ENCODE measurements at places on chromosomes 3 and 15.
A peak's percentile ranks its signal among the peaks of the same experiment; 100 is the strongest.

- no peak for DNase-seq
Observed at GRCh38 chr3:187498211-187498724, 130.1 kb downstream of the RTP4 start.

DNA sequence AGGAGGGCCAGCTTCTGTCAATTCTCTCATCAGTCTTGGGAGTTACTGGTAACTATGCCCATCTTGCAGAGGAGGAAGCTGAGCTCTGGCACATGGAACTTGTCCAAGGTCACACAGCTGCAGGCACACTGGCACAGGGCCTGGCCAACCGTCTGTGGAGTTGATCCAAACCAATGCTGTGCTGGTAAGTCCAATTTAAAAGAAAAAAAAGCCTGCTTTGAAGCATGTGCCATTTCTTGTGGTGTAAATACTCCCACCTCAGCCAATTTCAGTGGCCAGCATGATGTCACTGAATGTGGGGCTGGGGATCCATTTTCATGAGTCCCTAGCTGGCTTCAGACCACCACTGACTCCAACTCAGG is 83.4 kb downstream of the CHSY1 start:
- DNase-seq = no peak

- DNase-seq = no peak
Observed at GRCh38 chr3:8201886-8202285, 299.7 kb upstream of the LMCD1 start.

DNA sequence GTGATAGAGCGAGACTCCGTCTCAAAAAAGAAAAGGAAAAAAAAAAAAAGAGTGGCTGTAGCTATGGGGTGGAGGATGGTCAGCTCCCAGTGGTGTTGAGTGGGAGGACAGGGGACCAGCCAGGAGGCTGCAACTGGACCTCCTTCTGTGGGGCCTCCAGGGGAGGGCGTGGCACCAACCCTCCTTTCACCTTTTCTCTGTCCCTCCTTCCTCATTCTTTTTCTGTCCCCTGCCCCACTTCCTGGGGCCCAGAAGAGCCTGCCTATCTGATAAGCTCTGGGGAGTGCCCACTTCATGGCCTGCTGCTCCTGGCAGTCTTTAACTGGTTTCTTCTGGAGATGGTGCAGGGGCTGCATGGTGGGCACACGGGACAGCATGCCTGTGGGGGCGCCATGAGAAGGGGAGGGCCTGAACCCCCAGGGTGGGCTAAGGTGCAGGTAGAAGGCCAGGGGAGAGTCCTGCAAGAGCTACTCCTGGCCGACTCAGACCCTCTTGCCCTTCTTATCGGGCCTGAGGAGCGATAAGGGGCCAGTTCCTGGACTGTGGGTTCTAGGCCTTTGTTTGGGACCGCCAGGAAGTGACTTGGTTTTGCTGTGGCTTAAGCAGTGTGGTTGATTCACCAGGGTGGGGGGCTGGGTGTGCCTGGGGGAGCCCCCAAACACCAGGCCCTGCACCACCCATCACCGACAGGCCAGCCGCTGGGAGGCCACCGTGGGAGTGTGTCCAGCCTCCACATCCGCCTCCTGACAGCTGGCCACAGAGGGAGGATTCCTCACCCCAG is 49.4 kb upstream of the FLNB start:
- no peak for DNase-seq

DNA sequence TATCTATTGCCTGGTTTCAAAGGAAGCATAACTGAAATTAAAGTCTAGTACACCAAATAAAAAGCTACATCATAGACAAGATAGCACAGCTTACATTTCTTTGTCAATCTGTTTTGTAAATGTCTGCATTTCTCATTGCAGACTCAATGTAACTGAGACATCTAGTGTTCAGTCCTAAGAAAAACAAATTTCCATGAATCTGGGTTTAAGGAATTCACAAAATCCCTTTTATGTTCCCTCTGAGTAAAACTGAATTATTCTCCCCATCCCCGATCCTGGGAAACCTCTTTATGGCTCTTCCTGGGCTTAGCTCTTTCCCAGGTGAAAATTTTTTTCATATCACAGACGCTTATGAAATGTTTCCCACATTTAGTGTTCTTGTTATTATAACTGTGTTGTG is 21.6 kb upstream of the RASA2 start:
- no peak for DNase-seq

DNA sequence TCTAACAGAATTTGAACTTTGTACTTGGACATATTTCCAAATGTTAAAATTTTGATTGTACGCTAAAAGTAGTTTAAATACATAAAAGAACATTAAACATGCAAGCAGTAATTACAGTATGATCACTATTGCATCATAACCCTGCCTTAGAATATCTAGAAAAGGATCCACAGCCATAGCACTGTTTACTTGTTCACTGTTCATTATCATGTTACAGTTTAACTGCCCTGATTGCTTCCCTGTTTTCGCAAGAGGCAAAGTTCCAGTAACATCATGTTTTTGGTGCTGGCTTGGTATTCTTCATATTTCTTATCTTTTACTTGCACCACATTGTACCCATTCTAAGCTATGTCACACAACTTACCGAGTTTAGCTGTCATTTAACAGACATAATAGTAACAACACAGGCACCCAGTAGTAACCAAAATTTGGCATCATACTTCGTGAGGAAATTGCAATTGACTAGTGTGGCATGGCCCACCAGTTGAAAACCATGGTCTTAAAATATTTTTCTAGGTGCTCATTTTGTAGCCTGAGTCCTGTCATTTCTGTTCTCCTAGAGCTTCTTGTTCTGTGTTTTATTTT is 13.3 kb upstream of the TMEM87A start:
- no peak for DNase-seq

- DNase-seq = no peak
Observed at GRCh38 chr15:34986771-34987480, 1.2 kb downstream of the ZNF770 start.

GRCh38 chr15:40471105-40471807 is 472 bp downstream of the CHST14 start:
- DNase-seq = peak; percentile 11

- DNase-seq = no peak
Observed at GRCh38 chr3:186132487-186132886, 23.6 kb upstream of the ETV5 start.

GRCh38 chr15:100570275-100570674 is 31.7 kb downstream of the LINS1 start:
- no peak for DNase-seq

GRCh38 chr3:135905058-135905724 is 60.3 kb upstream of the PPP2R3A start:
- no peak for DNase-seq

- DNase-seq = no peak
Observed at GRCh38 chr3:17759901-17760300, 17.5 kb upstream of the TBC1D5 start.

DNA sequence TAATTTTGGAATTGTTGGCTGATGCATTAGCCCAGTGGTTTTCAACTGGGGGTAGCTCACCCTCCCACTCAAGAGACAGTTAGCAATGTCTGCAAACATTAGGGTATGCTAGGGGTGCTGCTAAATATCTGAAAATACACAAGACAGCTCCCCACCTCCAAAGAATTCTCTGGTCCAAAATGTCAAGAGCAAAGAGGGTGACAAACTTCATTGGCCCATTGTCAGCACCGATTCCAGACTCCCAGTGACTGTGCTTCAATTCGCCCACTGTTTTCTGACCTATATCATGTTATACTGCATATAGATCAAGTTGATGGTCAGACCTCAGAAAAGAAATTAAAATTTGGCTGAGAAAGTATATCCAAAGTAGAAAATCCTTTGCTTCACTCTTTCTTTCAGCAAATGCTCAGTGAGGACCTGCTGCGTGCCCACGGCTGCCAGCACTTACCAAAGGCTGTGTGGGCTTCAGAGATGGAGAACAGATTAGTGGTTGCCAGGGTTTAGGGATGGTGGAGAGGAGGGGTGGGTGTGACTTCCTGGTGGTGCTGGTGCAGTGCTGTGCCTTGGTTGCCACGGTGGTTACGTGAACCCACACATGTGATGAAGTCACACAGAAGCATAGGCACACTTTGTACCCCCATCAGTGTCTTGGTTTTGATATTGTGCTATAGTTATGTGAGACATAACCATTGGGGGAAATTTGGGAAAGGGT is 204.0 kb downstream of the PLCL2 start:
- DNase-seq = no peak

DNA sequence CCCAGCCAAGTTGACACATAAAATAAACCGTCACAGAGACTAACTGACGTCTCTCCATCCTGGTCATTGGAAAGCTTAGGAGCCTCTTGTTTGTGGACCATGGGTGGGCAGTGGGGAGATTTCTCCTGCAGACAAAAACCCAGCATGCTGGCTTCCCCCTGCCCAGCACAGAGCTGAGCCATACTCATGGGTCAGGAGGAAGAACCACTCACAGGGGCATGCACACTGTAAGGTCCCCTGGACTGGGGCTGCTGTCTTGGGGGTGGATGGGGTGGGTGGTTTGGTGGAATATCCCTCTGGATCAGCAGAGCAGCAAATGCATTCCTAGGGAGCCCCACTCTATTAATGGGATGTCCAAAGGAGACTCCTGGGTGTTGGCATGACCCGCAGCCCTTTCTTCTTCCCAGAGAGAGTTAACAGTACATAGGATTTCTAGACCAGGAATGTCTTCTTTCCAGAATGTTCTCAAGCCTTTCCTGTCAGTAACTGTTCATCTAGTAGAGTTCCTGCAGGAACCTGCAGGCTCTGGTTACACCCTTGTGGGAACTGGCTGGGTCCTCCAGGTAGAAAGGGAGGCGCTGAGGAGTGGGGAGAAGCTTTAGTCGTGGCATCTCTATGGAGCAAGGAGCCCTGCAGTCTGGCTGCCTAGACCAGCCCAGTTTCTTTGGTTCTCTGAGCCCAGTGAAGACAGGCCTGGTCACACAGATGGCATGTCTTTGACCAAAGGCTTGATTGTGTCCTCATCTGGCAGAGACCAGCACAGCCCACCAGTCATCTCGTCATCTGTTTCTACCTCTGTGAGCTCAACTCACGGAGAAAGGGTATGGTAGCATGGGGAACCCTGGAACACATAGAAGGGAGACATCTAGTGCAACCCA is 73.4 kb upstream of the PRR23C start:
- DNase-seq = no peak

GRCh38 chr3:169613895-169614294 is 49.6 kb downstream of the MECOM start:
- no peak for DNase-seq

DNA sequence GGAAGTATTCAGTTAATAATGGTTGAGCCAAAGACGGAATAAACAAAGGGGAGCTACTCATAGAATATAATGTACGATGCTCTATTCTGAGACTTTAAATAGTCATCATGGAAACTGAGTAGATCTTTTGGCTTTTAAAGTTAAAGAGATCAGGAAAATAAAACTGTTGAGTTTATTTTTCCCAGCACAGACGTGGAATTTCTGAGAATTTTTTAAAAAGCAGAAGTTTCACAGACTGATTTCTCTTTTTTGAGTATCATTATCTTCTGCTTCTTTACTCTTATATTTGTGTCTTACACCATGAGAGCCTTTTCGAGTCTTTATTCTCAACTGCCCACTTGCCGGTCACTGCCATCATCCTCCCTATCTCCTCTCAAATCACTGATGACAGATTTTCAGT is 13.2 kb downstream of the P2RY14 start:
- no peak for DNase-seq

GRCh38 chr15:58495891-58496408 is 64.2 kb downstream of the LIPC start:
- DNase-seq = no peak

GRCh38 chr3:53102601-53103147 is 27.6 kb downstream of the RFT1 start:
- no peak for DNase-seq

GRCh38 chr15:74663303-74664027 is 32.4 kb downstream of the EDC3 start:
- DNase-seq = no peak

GRCh38 chr3:60890226-60890625 is 361.0 kb downstream of the FHIT start:
- no peak for DNase-seq

DNA sequence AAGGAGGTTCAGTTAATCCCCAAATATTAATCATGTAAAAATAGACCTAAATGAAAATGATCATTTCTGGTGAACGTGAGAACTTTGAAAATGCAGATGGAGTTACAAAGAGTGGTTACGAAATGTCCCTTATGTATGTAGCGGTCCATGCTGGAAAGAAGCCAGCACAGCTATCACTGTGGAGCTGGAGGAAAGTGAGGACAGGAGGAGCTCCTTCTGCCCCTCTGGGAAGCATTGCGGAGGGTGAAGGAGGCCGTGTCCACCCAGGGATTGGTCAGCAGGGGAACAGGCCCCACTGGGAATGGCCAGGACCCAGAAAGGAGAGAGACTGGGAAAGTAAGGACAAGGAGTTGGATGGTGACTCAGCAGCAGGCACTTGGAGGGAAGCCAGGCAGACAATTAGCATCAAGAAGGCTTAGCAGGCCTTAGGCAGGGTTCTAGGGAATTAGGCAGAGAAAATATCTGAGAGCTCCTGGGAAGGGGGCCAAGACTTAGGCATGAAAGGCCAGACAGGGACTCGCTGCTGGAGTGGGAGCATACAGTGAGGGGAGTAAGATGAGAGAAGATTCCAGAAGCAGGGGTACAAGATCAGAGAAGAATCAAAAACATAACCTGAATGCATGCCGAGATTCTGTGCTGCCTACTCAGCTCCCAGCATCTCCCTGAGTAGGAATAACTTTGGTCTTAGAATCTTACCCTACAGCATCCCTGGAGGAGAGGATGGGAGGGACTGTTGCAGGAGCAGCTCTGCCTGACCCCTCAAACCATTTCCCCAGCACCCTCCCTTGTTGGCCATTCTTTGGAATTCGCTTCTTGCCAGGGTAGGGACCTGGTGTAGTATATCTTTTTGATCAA is 171.0 kb upstream of the UMPS start:
- DNase-seq = no peak

DNA sequence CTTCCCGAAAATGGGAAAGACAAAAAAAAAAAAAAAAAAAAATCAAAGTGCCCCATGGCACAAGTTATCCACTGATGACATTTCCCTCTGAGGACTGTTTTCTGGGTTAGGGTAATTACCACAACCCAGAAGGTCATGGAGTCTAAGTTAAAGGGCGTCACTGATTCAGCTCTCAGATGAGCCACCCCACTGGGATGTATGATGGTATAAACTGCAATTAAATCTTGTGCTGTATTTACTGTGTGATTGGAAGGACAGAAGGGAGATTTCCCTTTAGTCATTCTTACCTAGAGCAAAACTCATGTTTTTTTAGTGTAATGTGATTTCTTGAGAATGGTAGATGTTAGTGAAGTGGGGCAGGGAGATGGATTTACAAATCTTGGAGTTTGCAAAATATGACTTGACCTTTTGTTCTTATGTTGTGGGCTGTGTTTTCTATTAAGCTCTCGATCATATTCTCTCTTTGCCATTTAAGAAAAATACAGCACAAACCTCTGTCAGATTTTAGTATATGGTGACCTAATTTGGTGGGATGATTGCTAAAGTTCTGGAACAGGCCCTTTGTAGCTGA is 244.2 kb downstream of the PTPRG start:
- DNase-seq = no peak

DNA sequence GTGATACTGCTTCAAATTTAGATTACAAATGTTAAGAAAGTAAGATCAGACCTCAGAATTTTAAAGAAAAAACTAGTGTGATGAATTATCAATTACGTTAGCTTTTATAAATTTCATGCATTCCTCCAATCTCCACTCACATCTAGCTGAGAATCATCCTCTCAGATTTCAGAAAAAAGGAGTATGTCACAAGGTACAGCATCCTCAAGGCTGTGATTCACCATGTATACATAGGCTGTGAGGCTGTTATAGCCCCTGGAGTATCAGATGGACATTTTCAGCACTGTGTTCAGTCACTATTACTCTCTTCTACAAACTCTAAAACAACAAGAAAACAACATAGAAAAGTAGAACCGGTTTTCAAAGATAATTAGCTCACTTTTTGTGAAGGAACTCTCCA is 214.4 kb downstream of the PCCB start:
- DNase-seq = no peak

All from stimulated activated CD8-positive, alpha-beta memory T cell treated with anti-CD3 and anti-CD28 coated beads, Interleukin-15, amount 100 ng/mL, for 24 hours (primary cell).